ENCODE measurements at places on chromosomes 12 and 14.

DNA sequence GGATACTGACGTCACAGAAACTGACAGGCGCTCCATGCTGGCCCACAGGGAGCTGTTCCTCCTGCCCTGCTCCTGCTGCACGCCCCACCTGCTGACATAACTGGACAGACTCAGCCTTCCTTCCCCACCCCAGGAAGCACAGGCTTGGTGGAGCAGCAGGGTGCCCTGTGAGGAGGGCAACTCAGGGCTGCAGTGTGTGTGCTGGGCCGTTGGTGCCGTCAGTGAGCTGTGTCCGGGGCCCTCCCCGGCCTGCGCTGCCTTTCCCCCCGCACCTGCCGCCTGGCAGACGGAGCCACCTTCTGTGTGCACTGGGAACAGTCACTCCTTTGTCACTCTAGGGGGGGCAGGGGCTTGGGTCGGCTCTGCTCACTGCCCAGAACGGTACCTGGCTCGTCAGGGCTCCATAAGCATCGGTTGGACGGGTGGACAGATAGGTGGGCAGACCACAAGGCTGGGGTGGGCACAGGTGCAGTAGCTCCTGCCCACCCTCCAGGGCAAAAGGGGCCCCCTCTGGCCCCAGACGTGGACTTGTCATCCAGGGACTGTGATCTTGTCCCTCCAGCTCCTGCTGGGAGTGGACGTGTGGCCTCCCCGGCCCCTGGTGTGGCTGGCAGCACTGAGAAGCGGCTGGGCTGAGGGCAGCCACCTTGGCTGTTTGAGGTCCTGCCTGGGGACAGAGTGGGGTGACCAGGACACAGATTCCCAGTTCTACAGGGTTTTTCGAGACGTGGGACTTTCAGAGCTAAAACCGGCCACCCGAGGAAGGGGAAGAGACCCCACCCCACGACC lies 32.8 kb downstream of the FBRSL1 start:
- DNase-seq, result no peak

GRCh38 chr12:132582582-132583410 lies 27.6 kb downstream of the LRCOL1 start:
- DNase-seq, result no peak

DNA sequence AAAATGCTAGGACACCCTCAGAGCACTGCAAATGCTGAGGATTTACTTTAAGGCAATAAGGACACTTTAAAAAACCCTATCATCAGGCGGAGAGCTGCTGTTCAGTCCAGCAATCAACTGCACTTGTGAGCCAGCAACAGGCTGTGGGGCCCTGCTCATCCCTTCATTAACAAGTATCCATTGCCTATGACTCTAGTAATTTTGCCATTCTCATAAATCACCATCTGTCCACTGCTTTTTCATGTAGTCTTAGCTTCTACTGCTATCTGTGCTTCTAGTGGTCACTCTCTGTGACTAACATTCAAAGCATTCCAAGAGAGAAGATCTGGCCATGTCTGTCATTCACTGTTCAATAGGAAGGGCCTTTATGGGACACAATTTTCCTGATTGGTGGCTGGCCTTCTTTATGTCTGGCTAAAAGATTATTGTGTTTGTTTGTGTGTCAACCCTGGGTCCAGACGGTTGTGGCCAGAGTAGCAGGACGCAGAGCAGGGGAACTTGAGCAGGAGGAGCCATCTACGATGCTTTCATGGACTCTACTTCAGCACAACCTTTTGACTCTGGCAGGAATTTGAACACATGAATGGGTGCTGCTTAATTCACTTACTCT lies 3.6 kb upstream of the KRAS start:
- DNase-seq, result peak; percentile 3

- DNase-seq, result no peak
These were observed 178.8 kb downstream of the STXBP6 start for GRCh38 chr14:24870949-24871701.

DNA sequence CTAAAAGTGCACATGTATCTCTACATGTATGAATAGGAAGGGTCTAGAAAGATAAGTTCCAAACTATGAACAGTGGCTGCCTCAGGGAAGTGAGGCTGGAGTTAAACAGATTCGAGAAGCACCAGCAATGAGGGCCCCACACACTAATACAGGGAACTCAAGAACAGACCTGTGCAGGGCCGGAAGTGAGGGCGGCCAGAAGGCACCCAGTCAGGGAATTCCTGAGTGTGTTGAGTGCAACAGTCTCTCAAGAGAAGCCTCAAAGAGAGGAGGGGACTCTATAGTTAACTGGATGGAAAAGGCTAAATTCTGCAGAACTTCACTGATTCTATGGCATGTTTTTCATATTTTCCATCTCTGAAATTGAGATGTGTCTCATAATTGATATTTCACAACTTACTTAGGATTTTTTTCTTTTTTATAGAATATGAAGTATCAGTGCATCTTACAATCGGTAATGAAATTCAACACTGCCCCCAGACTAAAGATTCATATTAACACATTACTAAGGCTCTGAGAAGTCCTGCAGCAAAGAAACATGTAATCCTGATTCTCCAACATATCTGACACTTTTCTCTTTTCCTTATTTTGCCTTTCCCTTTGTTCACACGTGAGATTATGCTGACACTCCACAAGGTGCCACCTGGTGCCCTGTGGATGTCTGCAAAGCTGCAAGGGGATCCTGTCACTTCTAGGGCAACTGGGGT lies 61.3 kb downstream of the CHGA start:
- DNase-seq, result no peak

GRCh38 chr12:42766026-42766425 lies 176.5 kb upstream of the PRICKLE1 start:
- DNase-seq, result no peak

DNA sequence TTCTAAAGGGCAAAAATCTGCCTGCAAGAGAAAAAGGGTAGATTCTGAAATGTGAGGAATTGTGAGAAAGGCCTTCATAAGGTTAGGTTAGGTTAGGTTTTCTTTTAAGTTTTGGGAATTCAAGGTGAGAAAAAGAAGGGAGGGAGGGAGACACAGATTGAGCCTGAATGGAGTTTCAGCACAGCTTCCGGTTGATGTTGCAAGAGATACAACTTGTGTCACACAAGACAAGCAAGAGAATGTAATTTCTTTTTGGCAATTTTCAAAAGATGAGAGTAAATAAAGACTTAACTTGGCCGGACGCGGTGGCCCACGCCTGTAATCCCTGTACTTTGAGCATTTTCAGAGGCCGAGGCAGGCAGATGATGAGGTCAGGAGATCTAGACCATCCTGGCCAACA lies 63.8 kb downstream of the CPSF2 start:
- no peak for DNase-seq

- DNase-seq, result no peak
These were observed 317.1 kb downstream of the BCAT1 start for GRCh38 chr12:24631676-24632426.

Measured in NCI-H2227 treated with DMSO at 0.1 percent for 48 hours (cell line).